ENCODE measurements at places on chromosomes 12 and 14. TPM values are rescaled to one million over a fixed set of nuclear protein-coding genes. Genes with fewer than 3 reads are reported as not detected.

TRMT5 gene
- polyA plus RNA-seq = 27.0 TPM

BDKRB2 gene
- polyA plus RNA-seq = 2.5 TPM

- no peak for DNase-seq
Measured at GRCh38 chr12:47903927-47904712, 674 bp downstream of the VDR start.

RBP5 gene
- 54.0 TPM for polyA plus RNA-seq

DNA sequence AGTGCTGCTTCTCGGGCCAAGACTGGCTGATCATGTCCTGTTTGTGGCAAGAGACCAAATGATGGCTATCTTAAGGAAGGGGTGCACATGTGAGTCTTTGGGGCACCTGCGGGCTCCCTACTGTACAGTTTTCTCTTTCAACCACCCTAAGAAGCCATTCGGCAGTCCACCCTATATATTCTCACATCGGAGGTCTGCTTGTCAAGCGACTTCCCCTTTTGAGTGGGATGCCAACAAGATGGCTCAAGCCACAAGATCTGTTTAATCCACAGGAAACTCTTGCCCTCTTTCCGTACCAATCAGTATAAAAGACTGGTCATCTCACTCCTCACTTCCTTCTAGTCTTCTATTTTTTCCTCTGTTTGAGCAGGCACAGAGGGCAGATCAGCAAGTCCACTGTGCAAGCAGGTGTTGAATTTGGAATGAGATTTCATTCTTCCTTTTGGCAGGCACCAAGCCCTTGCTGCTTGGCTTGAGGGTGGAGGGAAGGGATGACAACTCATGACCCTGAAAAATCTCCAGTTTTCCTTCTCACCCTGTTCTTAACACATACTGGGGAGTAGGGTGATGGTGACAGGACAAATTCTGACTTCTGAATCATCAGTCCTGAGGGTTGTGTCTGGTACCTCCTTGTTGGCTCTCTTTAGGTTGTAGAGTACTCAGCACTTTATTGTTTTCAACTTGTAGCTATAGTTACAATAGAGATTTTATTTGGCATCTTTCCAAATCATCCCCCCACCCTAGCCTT, 17.6 kb downstream of the LACRT start:
- no peak for DNase-seq

GRCh38 chr12:118307069-118307954, 65.4 kb downstream of the TAOK3 start:
- DNase-seq = no peak

DNA sequence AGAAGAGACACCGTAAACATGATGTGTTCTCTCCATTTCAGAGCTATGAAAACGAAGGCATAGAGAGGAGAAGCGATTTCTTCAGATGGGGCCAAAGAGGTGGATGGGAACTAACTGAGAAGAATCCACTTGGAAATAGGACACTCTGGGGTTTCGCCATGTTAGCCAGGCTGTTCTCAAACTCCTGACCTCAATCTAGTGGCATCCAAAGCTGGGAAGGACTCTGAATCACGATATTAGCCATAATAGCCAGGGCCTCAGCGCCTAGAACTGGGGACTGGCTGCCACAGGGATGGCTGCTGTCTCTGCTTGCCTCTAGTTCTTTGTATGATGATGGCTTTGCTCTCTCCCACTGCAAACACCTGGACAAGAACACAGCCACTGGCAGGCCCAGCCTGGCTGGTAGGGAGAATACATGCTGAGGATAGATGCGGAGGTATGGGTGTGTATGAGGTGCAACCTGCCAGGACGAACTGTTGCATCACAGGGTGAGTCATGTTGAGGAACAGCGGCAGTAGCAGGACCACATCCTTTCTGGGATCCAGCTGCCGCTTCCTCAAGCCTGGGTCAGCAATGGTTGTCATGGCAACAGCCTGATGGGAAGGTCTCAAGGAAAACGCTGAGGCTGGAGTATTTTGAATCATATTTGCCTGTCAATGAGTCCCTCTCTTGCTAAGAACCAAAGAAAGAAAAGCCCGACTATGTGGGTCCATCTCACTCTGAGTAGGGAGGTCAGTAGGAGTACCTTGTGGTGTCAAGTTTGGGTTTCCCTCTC, 31.1 kb downstream of the CCDC177 start:
- no peak for DNase-seq

GRCh38 chr12:13183620-13184019, 12.9 kb upstream of the EMP1 start:
- no peak for DNase-seq

DEPDC4 gene
- polyA plus RNA-seq = 7.2 TPM

- peak; percentile 17 for DNase-seq
Measured at GRCh38 chr12:131537267-131537958, 173.5 kb upstream of the SFSWAP start.

DNA sequence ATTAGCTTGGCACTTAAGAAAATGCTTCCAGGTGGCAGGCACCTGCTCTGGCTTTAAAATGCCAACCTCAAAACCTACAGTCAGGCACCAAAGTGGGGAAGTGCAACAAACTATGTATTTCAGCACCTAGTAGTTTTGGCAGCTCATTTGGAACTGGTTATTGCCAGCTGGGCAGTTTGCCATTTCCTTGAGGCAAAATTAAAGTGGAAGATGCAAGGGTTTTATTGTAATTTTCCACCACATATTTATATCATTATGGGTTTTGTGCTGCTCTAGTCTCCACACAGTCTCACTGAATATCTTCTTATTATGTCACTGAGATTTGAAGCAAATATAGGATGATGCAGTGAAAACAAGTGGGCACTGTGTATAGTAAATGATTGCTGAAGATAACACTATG, 117.0 kb downstream of the PRKD1 start:
- DNase-seq = no peak

GRCh38 chr12:24109381-24110039, 160.0 kb upstream of the SOX5 start:
- DNase-seq = peak; percentile 22

DDX51 gene
- 19.5 TPM for polyA plus RNA-seq

DNA sequence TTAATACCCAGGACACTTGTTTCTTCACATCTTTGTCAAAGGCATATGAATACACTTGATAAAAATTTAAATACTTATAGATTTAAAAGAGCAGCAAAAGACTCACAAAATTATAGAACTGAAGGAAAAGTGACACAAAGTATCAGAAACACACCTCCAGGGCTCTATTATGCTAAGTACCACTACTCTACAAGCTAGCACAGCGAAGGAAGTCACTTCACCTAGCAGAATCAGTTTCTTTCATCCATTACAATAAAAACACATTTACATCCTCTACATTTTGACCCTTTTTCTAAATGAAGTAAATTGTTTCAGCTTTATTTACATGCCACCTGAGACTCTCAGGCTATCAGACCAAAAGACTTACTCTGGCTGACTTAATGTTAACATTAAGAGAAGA, 26.6 kb upstream of the PTPRB start:
- DNase-seq = no peak

DNA sequence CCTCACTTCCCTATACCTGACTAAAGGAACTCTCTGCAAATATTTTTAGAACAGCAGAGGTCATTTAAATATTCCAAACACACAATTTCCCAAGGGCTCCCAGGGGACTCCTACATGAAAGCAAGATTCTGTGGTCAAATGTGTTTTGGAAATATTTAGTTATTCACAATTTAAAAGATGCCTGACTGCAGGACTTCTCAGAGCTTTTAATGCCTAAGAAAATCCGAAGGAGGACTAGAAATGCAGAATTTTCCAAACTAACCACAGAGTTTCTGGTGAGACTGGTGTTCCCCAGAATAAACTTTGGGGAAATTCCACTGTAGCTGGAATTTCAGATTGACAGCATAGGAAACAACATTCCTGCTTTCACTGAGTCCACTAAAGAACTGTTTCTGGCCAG, 84.8 kb upstream of the MAP1LC3B2 start:
- DNase-seq = no peak

GRCh38 chr12:57770734-57771133, 1.2 kb downstream of the METTL1 start:
- no peak for DNase-seq

LPAR5 gene
- 0.91 TPM for polyA plus RNA-seq

FSCB gene
- not detected for polyA plus RNA-seq

DNA sequence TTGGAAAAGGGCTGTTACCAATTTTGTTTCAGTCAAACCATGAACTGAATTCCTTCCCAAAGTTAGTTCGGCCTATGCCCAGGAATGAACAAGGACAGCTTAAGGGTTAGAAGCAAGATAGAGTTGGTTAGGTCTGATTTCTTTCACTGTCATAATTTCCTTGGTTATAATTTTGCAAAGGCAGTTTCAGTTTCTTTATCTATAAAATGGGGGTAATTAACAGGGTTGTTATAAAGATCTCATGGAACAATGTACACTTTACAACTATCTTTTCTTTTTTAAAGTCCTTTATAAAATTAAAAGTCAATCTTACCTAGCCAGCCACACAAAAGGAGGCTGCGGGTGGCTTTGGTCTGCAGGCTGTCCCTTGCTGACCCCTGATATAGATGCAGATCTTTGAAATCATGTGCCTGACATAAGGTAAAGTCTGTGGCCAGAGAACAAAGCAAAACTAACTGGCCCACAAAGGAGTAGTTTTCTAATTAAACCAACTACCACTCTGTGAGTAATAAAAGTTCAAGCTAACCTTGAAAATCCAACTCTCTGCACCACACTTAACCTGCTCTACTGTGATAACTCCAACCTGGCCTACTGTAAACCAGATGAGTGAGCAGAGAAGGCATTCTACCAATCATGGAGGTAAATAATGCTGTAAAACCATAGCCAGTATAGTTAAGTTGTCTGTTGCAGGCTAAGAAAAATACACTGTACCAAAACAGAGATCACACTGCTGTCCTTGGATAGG, 49.5 kb downstream of the SLC38A1 start:
- DNase-seq = no peak

DNA sequence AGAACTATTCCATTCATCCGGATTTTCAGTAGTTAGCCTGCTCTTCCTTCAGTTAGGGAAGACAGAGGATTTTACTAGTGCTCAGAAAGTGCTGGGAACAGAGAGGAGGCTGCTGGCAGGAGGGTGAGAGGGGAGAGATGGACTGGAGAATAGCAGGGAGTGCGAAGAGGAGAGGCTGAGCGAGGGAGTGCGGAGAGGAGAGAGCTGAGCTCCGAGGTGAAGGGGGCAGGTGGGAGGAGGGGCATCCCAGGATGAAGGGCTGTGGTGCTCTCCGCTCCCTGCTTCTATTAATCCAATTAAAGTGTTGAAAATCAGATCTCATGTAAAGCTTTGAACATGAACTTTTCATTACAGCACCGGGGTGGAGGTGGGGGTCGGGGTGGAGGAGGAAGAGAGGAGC, 20.4 kb upstream of the SMOC1 start:
- no peak for DNase-seq

TBX5 gene
- polyA plus RNA-seq = not detected

GRCh38 chr14:100532154-100532861, 54.9 kb downstream of the BEGAIN start:
- DNase-seq = no peak

DNA sequence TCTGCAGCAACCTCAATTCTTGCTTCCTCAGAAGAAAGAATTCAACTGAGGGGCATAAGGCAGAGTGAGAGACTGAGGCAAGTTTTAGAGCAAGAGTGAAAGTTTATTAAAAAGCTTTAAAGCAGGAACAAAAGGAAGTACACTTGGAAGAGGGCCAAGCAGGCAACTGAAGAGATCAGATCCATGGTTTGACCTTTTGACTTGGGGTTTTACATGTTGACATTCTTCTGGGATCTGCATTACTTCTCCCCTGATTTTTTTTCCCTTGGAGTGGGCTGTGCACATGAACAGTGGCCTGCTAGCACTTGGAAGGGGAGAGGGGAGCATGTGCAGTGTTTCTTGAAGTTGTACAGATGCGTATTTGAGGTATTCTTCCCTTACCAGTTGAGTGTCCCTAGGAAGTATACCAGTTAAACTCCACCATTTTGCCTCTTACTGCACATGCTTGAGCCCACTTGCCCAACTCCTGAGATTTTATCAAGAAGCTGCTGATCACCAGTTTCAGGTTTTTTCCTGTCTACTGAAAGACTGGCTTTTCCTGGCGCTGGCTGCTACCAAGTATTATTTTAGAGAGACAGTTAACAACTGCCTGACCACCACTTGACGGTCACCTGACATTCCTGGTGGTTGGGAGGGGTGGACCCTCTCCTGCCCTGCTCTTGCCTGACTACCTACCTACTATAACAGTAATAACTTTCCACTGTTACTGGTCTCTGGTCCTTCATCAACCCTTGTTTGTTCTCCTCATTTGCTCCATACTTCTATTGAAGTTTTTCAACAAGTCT, 26.0 kb upstream of the TMTC2 start:
- no peak for DNase-seq

GRCh38 chr12:1481326-1481725, 113.1 kb downstream of the FBXL14 start:
- no peak for DNase-seq

GRCh38 chr12:131900397-131900796, 6.0 kb downstream of the ULK1 start:
- DNase-seq = no peak

DNA sequence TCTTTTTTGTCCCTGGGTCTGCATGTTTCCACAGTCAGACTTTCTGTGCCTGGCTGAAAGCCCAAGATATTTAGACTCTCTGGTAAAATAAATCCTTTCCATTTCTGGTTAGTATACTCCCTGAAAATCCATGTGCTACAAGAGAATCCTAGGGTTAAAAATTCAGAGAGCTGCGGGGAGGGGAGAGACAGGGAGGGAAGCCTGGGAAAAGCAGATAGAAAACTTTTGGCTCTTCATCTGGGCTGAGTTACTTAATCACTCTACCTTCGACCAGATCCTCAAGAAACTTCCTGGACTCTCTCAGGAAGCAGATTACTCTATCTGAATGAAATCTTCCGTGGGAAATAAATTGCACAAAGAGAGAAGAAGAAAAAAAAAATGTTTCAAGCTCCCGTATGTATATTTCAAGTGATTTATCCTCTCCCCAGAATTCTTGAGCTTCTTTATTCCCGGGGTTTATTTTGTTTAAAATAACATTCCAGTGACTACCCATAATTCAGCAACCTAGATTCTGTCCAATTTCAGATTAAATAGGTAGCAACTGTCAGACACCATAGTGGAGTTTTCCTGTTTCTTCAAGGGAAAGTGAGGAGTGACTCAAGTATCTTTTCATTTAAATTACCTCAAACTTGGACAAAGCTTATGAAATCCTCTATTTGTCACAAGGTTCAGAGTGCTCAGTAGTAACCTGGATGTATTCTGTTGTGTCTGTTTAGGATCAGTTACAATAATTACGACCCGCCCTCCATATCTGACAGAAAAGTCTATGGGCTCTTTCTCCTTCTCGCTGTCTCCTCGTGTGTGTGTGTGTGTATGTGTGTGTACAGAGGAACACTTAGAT, 163.7 kb downstream of the MYRFL start:
- no peak for DNase-seq

TCL1A gene
- polyA plus RNA-seq = 0.68 TPM

DNA sequence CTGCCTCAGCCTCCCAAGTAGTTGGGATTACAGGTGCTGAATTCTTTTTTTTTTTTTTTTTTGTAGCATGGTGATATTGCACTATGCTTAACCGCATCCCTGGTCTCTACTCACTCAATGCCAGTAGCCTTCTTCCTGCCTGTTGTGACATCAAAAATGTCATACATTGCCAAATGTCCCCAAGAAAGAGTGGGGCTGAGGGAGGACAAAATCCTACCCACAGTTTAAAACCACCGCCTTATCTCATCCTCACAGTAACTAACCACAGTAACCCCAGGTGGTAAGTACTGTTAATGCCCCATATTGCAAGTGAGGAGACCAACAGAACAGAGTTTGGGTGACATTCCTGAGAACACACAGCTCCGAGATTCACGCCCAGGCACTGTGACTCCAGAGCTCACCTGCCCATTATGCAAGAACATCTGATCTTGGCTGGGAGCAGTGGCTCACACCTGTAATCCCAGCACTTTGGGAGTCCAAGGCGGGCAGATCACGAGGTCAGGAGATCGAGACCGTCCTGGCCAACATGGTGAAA, 19.6 kb downstream of the MORN3 start:
- DNase-seq = no peak

- DNase-seq = no peak
Measured at GRCh38 chr12:13004361-13004760, 4.3 kb upstream of the HEBP1 start.

MEG3 gene
- 218 TPM for polyA plus RNA-seq
